Breast epithelium (tissue), 4 donors: ENCODE measurements at places on chromosomes 3 and 15.

DNA sequence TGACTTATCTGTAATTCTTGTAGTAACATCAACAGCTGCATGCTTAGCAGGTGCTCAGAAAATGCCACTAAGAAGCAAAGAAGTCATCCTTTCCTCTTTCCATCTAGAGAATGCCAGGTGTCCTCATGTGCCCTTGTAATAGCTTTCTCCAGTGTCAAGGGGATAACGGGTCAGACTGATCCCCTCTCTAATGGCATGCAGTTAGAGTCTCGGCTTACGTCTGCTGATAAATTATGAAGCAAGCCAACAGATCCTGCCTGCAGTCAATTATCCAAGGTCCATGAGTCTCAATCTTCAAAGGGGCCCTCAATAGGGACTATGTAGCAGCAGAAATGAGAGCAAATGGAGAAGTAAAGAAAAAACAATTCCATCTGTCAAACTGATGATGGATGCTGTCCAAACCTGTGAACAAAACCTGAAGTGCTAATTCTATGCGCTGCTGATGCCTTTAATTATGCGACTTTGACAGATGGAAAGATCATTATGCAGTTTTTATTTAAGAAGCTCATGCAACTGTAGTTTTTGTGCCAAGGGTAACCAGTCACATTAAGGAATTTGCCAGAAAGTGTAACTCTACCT lies 162.8 kb upstream of the PEX5L start:
- H3K4me1 ChIP-seq = no peaks in the 10 kb centered on the region
- H3K36me3 ChIP-seq = no peaks in the 10 kb centered on the region
- no peaks in the 10 kb centered on the region for H3K27me3 ChIP-seq
- H3K27ac ChIP-seq = no peak overlapping the region
- no peak overlapping the region for H3K4me3 ChIP-seq

GRCh38 chr3:50356553-50356952 lies 2.8 kb downstream of the TMEM115 start:
- no peak for DNase-seq
- no peaks in the 10 kb centered on the region for H3K27me3 ChIP-seq
- H3K4me3 ChIP-seq = peak overlapping the region; percentile 91
- peak overlapping the region; percentile 93 for H3K27ac ChIP-seq
- peaks cover 32% of the 10 kb centered on the region for H3K4me1 ChIP-seq
- H3K36me3 ChIP-seq = peaks cover 7% of the 10 kb centered on the region

DNA sequence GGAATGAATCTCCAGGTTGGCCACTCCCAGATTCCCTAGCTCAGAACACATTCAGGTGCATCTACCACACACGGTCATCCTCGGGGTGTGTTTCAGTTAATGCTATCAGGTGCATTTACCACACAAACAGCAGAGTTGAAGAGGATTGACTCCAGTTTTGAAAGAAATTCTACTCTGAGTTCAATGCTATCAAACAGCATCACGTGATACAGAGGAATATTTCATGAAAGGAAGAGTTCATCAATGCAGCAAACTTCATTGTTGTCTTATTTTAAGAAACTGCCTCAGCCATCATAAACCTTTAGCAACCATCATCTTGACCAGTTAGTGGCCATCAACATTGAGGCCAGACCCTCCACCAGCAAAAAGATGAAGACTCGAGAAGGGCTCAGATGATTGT lies 22.6 kb upstream of the LRRN1 start:
- no peaks in the 10 kb centered on the region for H3K36me3 ChIP-seq
- H3K27ac ChIP-seq = no peak overlapping the region
- no peaks in the 10 kb centered on the region for H3K4me1 ChIP-seq
- no peak for DNase-seq

DNA sequence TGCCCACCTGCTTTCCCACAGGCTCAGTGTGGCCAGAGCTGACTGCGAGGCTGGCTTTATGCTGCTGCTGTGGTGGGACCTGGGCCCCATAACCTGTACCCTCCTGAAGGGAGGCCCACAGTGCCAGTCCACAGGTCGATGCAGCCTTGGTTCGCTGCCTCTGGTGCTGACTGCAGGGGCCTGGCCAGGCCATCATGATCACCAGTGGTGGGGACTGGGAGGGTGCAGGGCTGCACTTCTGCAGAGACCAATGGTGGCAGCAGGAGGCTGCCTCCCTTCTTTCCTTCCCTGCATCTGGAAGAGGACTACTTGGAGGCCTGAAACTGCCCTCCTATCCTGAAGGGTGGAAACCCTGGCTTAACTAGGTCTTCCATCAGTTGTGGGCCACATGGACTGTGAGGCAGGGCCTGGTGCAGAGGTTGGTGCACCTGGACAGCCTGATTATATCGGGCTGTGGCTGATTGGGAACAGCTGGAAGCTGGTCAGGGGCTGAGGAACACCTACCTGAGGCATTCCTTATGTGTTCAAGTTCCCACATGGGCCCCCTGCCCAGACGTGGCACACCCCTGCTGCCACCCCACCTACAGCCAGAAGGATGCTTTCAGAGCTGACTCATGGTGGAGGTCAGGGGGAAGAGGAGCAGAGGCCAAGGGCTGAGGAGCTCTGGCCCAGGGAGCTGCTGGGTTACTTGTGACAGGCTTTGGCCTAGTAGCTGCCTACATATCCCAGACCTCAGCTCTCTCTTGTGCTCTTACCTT lies 29.8 kb downstream of the POMGNT2 start:
- no peaks in the 10 kb centered on the region for H3K27me3 ChIP-seq
- no peaks in the 10 kb centered on the region for H3K4me1 ChIP-seq
- no peaks in the 10 kb centered on the region for H3K36me3 ChIP-seq
- no peak for DNase-seq
- no peak overlapping the region for H3K4me3 ChIP-seq

DNA sequence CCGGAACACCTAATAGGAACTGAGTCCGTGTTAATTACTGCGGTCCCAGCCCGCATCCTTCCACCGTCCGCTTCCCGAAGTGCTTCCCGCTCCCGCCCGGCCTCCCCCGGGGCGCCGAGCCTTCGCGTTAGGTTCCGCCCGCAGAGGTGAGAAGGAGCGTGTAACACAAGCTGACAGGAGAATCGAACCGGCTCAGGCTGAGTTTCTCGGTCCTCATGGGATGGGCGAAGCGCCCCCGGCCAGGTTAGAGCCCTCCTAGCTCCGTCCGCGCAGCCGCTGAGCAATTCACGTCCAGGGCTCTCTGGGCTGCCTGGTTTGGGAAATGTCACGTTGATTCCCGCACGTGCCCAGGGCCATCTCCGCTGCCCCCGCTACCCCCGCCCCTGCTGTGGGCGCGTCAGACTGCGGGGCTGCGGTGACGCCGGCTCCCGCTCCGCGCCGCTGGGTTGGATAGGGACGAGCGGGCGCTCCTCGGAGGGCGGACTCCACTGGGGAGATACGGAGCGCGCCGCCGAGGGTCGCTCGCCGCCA lies 954 bp downstream of the CLDN11 start:
- no peak for DNase-seq
- H3K4me3 ChIP-seq = peak overlapping the region; percentile 69
- H3K27me3 ChIP-seq = no peaks in the 10 kb centered on the region

GRCh38 chr15:78065284-78065872 lies 12.1 kb downstream of the TBC1D2B start:
- no peak for DNase-seq
- peaks cover 8% of the 10 kb centered on the region for H3K4me1 ChIP-seq
- no peaks in the 10 kb centered on the region for H3K36me3 ChIP-seq
- H3K27me3 ChIP-seq = no peaks in the 10 kb centered on the region
- H3K27ac ChIP-seq = peak overlapping the region; percentile 94

GRCh38 chr3:62167566-62168262 lies 205.6 kb downstream of the FEZF2 start:
- no peaks in the 10 kb centered on the region for H3K27me3 ChIP-seq
- H3K27ac ChIP-seq = no peak overlapping the region
- H3K4me3 ChIP-seq = no peak overlapping the region

- no peaks in the 10 kb centered on the region for H3K36me3 ChIP-seq
- DNase-seq = no peak
- H3K27me3 ChIP-seq = no peaks in the 10 kb centered on the region
- no peak overlapping the region for H3K27ac ChIP-seq
Measured at GRCh38 chr15:95930659-95931375, 399.7 kb upstream of the NR2F2 start.

- H3K27me3 ChIP-seq = no peaks in the 10 kb centered on the region
- no peak overlapping the region for H3K4me3 ChIP-seq
- no peak for DNase-seq
- H3K27ac ChIP-seq = no peak overlapping the region
- H3K4me1 ChIP-seq = peaks cover 11% of the 10 kb centered on the region
Measured at GRCh38 chr3:14336749-14337598, 65.4 kb upstream of the SLC6A6 start.

- no peaks in the 10 kb centered on the region for H3K4me1 ChIP-seq
- no peaks in the 10 kb centered on the region for H3K27me3 ChIP-seq
- no peaks in the 10 kb centered on the region for H3K36me3 ChIP-seq
- H3K4me3 ChIP-seq = no peak overlapping the region
- H3K27ac ChIP-seq = no peak overlapping the region
Measured at GRCh38 chr3:26484140-26484539, 138.4 kb upstream of the LRRC3B start.

DNA sequence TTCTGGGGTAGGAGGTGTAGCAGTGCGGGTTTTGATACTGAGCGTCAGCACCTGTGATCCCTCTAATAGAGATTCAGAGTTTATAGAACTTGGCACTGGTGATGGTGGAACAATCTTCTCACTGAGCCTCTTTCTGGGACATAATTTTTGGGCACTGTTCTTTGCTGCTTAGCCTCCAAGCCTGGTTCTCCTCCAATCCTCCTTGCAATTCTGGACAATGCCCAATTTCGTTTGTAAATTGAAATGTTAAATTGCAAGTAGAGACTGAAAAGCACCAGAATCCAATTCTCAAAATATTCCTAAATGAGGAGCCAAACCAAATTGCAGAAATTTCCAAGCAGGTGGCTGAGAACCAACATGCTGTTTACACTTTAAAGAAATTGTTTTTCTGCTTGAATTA lies 149.8 kb upstream of the ABI3BP start:
- no peaks in the 10 kb centered on the region for H3K4me1 ChIP-seq
- no peak overlapping the region for H3K27ac ChIP-seq
- no peaks in the 10 kb centered on the region for H3K27me3 ChIP-seq
- no peak overlapping the region for H3K4me3 ChIP-seq

GRCh38 chr15:68337826-68338225 lies 60.3 kb downstream of the FEM1B start:
- no peak for DNase-seq
- H3K27me3 ChIP-seq = no peaks in the 10 kb centered on the region
- H3K4me1 ChIP-seq = peaks cover 4% of the 10 kb centered on the region
- no peak overlapping the region for H3K4me3 ChIP-seq
- no peaks in the 10 kb centered on the region for H3K36me3 ChIP-seq
- H3K27ac ChIP-seq = no peak overlapping the region

DNA sequence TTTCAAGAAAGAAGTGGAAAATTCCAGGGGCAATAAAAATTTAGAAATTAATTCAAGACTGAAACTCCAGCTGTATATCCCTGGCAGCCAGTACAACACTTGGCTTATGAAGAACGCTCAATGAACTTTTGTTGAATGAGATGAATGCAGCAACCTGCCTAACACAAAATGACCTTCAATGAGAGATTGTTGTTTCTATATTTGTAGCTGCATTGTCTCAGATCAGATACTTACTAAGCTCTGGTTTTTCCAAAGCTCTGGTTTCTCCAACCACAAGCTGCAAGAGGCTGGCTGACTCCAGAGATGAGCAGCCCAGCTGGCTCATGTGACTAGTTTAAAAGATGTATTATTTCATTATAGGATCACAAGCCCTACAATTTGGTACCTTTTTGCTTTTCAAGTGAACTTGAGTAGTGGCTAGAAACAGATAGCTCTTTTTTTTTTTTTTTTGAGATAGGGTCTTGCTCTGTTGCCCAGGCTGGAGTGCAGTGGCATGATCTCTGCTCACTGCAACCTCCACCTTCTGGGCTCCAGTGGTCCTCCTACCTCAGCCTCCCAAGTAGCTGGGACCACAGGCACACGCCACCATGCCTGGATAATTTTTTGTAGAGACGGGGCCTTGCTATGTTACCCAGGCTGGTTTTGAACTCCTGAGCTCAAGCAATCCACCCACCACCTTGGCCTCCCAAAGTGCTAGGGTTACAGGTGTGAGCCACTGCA lies 57.4 kb downstream of the UMPS start:
- no peaks in the 10 kb centered on the region for H3K36me3 ChIP-seq
- DNase-seq = no peak
- peak overlapping the region; percentile 60 for H3K27ac ChIP-seq
- no peaks in the 10 kb centered on the region for H3K27me3 ChIP-seq
- peaks cover 21% of the 10 kb centered on the region for H3K4me1 ChIP-seq

- DNase-seq = no peak
- no peaks in the 10 kb centered on the region for H3K27me3 ChIP-seq
- no peaks in the 10 kb centered on the region for H3K4me1 ChIP-seq
- no peaks in the 10 kb centered on the region for H3K36me3 ChIP-seq
- H3K4me3 ChIP-seq = no peak overlapping the region
Measured at GRCh38 chr15:32739522-32740063, 21.8 kb downstream of the GREM1 start.

GRCh38 chr3:158091531-158091930 lies 14.7 kb downstream of the SHOX2 start:
- no peaks in the 10 kb centered on the region for H3K36me3 ChIP-seq
- no peaks in the 10 kb centered on the region for H3K4me1 ChIP-seq
- H3K27me3 ChIP-seq = peaks cover 3% of the 10 kb centered on the region
- no peak overlapping the region for H3K4me3 ChIP-seq
- no peak overlapping the region for H3K27ac ChIP-seq
- no peak for DNase-seq

DNA sequence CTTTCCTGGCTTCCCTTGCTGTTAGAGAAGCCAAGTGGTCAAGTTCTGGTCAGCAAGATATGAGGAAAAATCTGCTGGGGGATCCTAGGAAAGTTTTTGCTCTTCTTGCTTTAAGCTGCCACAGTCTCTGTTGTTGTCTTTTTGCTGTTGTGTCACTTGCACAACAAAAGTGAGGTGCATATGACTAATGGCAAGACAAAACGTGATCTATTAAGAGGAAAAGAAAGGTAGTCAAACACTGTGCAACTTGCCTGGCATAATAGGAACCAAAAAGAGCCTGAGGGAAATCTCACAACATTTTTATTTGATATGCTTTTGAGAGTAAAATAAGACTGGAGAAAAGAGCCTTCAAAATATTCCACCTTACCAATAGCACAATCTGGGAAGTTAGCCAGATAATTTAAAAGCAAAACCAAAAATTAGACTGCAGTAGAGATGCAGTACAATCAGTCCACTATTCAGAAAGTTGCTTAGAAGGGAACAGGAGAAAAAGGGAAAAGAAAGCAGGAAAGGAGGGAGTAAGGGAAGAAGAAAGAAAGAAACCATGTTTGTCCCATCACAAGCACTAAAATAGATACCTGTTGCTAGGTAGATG lies 110.0 kb upstream of the SLC4A7 start:
- H3K27ac ChIP-seq = peak overlapping the region; percentile 71
- DNase-seq = no peak
- no peaks in the 10 kb centered on the region for H3K27me3 ChIP-seq
- peaks cover 20% of the 10 kb centered on the region for H3K4me1 ChIP-seq

- no peaks in the 10 kb centered on the region for H3K4me1 ChIP-seq
- no peaks in the 10 kb centered on the region for H3K36me3 ChIP-seq
- no peaks in the 10 kb centered on the region for H3K27me3 ChIP-seq
- H3K4me3 ChIP-seq = no peak overlapping the region
- DNase-seq = no peak
Measured at GRCh38 chr3:160886421-160886820, 130.4 kb downstream of the PPM1L start.
